Activated CD4-positive, alpha-beta memory T cell treated with anti-CD3 and anti-CD28 coated beads, Interleukin-2, amount 10 ng/mL, durations not matched to agents 7 days and 5 days (primary cell): ENCODE measurements at places on chromosomes 4 and X.

- no peaks in the 10 kb centered on the region for H3K36me3 ChIP-seq
- H3K27me3 ChIP-seq = peaks cover 1% of the 10 kb centered on the region
- no peaks in the 10 kb centered on the region for H3K4me1 ChIP-seq
- no peak overlapping the region for H3K27ac ChIP-seq
- no peak overlapping the region for H3K4me3 ChIP-seq
These were observed 20.7 kb upstream of the CTSO start for GRCh38 chr4:155974476-155974749.

GRCh38 chr4:19455850-19456602 is 795.7 kb upstream of the SLIT2 start:
- H3K4me3 ChIP-seq = no peak overlapping the region
- H3K4me1 ChIP-seq = no peaks in the 10 kb centered on the region
- DNase-seq = no peak
- H3K27ac ChIP-seq = no peak overlapping the region
- H3K27me3 ChIP-seq = no peaks in the 10 kb centered on the region

- H3K36me3 ChIP-seq = no peaks in the 10 kb centered on the region
- H3K4me3 ChIP-seq = no peak overlapping the region
- H3K4me1 ChIP-seq = peaks cover 5% of the 10 kb centered on the region
- H3K27ac ChIP-seq = peak overlapping the region; percentile 35
- no peaks in the 10 kb centered on the region for H3K27me3 ChIP-seq
These were observed 133.3 kb upstream of the MBNL3 start for GRCh38 chrX:132622130-132622529.

- no peaks in the 10 kb centered on the region for H3K36me3 ChIP-seq
- no peak overlapping the region for H3K27ac ChIP-seq
- H3K4me3 ChIP-seq = no peak overlapping the region
- peaks cover 8% of the 10 kb centered on the region for H3K27me3 ChIP-seq
- DNase-seq = no peak
These were observed 126.1 kb downstream of the ASB9 start for GRCh38 chrX:15143825-15144121.

DNA sequence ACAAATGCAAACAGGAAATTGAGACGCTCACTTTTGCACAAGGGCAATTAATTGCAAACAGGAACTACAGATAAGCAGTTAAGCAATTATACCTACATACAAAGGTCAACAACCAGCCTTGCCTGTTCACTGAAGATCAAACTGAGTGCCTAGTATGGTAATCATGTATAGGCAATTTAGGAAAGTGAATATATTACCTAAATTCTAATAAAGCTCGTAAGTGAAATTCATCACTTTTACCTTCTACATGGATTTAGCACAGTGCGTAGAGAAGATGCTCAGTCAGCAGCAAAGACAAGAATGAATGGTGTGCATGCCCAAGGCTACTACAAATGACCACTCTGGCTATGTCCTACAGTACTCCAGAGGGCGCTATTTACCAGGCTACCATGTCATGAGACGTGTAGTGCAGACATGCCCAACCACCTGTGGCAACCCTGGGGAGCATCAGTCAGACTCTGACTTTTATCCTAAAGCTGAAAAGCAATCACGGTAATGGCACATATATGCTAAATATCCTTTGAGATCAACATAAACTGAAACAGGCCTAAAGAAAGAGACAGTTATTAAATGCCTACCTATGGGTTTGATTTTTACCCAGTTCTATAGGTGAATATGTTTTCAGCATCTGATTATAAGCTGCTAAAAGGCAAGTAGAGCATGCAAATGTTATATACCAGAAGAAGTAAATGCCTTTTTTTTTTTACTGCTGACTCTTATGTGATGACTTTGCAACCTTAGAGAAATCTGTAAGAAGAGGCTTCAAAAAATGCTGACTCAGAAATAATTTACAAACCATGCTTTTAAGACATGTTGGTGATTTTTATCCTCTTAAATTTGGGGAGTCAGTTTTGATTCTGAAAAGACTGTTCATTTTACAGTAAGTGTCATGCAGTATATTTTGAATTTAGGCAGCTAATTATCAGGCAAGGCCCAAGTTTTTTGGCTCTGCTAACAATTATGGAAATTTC is 178.0 kb downstream of the PPP3CA start:
- no peaks in the 10 kb centered on the region for H3K27me3 ChIP-seq
- no peak overlapping the region for H3K27ac ChIP-seq
- H3K4me3 ChIP-seq = no peak overlapping the region
- H3K4me1 ChIP-seq = no peaks in the 10 kb centered on the region

GRCh38 chr4:48299560-48299959 is 29.9 kb upstream of the TEC start:
- no peaks in the 10 kb centered on the region for H3K36me3 ChIP-seq
- H3K27me3 ChIP-seq = peaks cover 7% of the 10 kb centered on the region
- no peak for DNase-seq
- no peak overlapping the region for H3K27ac ChIP-seq
- H3K4me3 ChIP-seq = no peak overlapping the region
- H3K4me1 ChIP-seq = peaks cover 5% of the 10 kb centered on the region

DNA sequence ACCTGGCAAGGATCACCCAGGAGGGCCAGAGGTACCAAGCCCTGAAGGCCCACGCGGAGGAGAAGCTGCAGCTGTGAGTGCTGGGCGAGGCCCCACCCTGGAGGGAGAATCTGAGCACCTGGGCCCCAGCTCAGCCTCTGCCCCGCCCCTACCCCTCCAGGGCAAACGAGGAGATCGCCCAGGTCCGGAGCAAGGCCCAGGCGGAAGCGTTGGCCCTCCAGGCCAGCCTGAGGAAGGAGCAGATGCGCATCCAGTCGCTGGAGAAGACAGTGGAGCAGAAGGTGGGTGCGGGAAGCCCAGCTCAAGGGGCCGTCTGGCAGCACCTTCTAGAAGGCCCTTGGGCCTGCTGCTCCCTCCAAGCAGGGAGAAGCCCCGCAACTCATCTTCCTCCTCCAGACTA is 23.2 kb downstream of the TACC3 start:
- H3K4me3 ChIP-seq = no peak overlapping the region
- H3K27me3 ChIP-seq = no peaks in the 10 kb centered on the region
- peaks cover 48% of the 10 kb centered on the region for H3K36me3 ChIP-seq
- DNase-seq = no peak
- H3K27ac ChIP-seq = no peak overlapping the region

DNA sequence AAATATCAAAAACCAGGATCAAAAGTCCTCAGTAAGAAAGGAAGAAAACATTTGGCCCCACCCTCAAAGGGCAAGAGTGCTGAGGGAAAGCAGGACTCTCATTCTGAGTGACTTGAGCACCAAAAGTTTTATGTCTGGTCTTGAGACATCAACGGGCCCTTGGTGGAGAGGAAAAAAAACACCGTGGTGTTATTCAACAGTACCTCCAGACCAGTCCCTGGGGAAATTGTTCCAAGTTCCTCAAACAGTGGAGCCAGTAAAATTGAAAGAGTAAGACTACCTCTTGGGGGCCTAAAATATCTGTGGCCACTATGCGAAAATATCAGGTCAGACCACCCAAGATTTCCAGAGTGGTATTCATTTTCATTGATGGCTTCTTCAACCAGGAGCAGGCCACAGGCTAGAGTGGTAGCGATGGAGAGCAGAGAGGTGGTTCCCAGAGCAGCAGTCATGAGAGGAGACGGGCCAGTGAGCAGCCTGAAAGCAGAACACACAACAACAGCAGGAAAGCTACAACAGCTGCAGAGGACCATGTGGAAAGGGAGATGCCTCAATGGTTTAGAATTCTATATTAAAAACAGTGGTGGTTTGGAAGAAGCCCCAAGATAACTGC is 63.7 kb upstream of the RPL34 start:
- H3K27ac ChIP-seq = no peak overlapping the region
- DNase-seq = no peak
- no peaks in the 10 kb centered on the region for H3K36me3 ChIP-seq
- H3K4me1 ChIP-seq = no peaks in the 10 kb centered on the region
- no peak overlapping the region for H3K4me3 ChIP-seq
- peaks cover 1% of the 10 kb centered on the region for H3K27me3 ChIP-seq

DNA sequence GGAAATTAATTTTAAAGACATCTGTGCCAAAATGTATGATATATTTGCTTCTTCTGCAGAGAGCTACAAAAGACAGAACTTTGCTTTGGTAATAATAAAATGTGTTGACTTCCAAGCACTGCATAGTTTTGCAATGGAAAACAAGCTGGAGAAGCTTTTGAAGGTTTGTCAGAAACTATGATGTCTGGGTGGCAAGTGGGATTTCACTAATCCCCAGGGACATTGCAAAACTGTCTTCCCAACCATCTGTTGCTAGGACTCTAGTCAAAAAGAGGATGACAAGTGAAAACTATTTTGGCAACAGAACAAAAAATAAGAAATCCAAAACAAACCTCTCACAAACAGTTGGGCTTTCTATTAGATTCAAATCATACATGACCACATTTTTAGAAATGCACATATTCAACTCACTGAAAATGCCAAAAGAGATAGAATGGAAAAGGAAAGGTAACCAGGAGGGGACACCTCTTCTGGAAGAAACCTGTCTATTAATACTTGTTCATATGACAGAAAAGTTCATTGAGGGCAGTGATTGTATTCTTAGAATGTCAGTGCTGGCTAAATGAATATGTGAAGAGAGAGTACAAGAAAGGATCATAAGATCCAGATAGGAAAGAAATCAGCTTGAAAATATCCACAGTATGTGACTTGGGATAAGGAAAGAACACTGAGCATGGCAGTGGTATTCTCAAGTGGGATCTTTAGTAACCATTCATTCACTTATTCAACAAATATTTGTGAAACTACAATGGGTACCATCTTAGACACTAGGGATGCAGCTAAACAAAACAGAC is 228.0 kb downstream of the RASL11B start:
- H3K36me3 ChIP-seq = peaks cover 4% of the 10 kb centered on the region
- no peak overlapping the region for H3K4me3 ChIP-seq
- no peak overlapping the region for H3K27ac ChIP-seq
- no peaks in the 10 kb centered on the region for H3K4me1 ChIP-seq

DNA sequence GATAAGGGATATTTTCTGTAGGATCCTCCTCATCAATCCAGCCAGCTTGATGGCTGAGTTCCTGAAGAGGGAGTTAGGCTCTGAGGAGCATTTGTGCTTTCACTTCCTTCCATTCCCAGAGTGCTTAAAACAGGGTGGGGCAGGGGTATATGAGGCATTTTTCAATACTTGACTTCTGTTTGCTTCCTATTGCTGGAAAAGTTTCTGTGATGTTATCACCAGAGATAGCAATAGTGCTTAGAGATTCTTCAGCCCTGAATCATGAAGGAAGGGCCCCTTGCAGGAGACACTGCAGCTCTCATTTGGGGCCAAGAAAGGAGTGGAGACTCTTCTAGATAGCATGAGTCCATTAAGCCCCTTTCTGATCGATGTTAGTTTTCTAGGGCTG is 166.7 kb upstream of the RPS6KA3 start:
- H3K36me3 ChIP-seq = no peaks in the 10 kb centered on the region
- H3K27ac ChIP-seq = no peak overlapping the region
- no peaks in the 10 kb centered on the region for H3K27me3 ChIP-seq
- no peak overlapping the region for H3K4me3 ChIP-seq
- DNase-seq = no peak
- H3K4me1 ChIP-seq = peaks cover 27% of the 10 kb centered on the region

- H3K36me3 ChIP-seq = no peaks in the 10 kb centered on the region
- DNase-seq = no peak
- no peak overlapping the region for H3K4me3 ChIP-seq
- H3K27me3 ChIP-seq = no peaks in the 10 kb centered on the region
These were observed 120.2 kb downstream of the PAPSS1 start for GRCh38 chr4:107599841-107600240.

GRCh38 chr4:8729408-8730149 is 137.0 kb downstream of the CPZ start:
- H3K27me3 ChIP-seq = no peaks in the 10 kb centered on the region
- H3K36me3 ChIP-seq = no peaks in the 10 kb centered on the region
- no peaks in the 10 kb centered on the region for H3K4me1 ChIP-seq
- DNase-seq = peak; percentile 13
- H3K27ac ChIP-seq = no peak overlapping the region

DNA sequence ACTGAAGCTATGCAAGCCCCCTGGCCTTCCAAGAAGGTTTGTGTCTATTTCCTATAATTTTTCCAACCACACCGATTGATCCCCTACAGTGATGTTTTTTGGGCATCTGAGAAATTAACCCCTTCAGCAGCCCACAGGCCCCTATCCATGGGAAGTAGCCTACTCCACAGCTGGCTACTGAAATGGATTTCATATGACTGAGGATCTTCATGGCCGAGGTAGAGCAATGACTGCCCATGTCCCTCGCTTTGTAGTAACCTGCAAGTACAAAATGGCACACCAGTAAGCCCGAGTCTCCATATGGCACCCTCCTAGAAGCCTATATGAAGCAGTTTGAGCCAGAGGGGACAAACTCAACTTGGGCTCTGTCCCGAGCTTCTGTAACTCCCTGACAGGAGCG is 36.8 kb downstream of the MAP9 start:
- peaks cover 1% of the 10 kb centered on the region for H3K27me3 ChIP-seq
- no peak overlapping the region for H3K27ac ChIP-seq
- H3K4me3 ChIP-seq = no peak overlapping the region
- no peaks in the 10 kb centered on the region for H3K4me1 ChIP-seq

DNA sequence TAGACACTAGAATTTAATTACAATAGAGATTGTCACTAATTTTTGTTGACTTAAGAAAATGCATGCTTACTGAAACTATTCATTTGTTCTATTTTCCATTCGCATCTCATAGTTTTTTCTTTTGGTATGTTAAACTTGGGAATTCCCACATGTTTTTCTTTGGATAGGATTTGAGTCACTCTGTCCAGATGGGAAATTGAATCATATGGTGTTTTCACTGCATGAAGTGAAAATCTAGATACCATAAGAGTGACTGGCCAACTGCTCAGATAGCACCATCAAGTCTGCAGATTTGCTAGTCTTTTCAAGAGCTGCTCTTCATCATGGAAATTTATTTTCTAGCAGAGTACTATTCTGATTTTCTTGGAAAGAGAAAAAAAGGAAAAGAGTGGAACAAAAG is 172.6 kb downstream of the FAM47B start:
- no peaks in the 10 kb centered on the region for H3K36me3 ChIP-seq
- no peak overlapping the region for H3K27ac ChIP-seq
- no peaks in the 10 kb centered on the region for H3K27me3 ChIP-seq

DNA sequence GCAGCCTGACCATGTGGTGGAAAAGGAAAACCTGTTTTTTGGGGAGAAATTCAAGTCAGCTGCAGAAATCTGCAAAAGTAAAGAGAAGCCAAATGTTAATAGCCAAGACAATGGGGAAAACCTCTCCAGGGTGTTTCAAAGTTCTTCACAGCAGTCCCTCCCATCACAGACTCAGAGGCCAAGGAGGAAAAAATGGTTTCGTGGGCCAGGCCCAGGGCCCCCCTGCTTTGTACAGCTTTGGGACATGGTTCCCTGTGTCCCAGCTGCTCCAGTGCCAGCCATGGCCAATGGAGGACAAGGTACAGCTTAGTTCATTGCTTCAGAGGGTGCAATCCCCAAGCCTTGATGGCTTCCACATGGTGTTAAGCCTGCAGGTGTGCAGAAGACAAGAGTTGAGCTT is 15.2 kb upstream of the YTHDC1 start:
- no peak overlapping the region for H3K27ac ChIP-seq
- H3K4me1 ChIP-seq = peaks cover 5% of the 10 kb centered on the region
- no peak overlapping the region for H3K4me3 ChIP-seq
- H3K36me3 ChIP-seq = no peaks in the 10 kb centered on the region
- DNase-seq = no peak

- no peak overlapping the region for H3K4me3 ChIP-seq
- no peaks in the 10 kb centered on the region for H3K27me3 ChIP-seq
- no peak for DNase-seq
These were observed 149.2 kb upstream of the TEX13C start for GRCh38 chrX:125170459-125170858.
